ENCODE measurements at places on chromosomes 5 and 9. TPM values are rescaled to one million over a fixed set of nuclear protein-coding genes. Genes with fewer than 3 reads are reported as not detected.

GRCh38 chr9:116166713-116167112 lies 13.1 kb downstream of the PAPPA start:
- no peak for DNase-seq

DNA sequence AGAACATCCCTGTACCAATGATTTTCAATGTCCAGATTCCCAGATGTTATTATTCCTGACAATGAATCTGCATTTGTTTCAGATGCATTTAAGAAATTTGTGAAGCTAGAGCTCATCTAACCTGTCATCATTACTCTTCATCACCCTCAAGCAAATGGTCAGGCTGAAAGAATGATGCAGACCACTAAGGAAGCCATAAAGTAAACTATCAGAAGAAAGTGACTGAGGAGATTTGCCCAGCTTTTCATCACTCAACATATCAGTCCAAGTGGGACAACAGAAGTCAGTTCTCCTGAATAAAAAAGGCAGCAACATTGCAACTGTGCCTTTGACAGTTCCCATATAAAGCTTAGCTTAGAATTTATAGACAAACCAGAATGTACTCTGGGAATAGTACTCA lies 419.9 kb downstream of the PDE4D start:
- DNase-seq = no peak

DNA sequence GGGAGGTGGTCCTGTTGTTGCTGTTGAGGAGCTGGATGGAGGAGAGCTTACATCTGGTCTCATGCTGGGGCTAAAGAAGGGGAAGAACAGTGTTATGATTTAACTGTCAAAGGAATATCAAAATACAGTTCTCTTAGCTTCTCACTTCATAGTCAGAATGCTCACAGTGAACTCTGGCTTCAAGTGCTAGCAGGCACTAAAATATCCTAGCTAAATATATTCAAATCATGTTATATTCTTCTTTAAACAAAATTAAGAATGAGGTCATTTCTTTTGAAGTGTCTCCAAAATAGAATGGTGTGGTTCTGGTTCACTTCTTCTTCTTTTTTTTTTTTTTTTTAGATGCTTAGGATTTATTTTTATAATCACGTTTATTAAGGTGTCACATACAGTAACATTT lies 89.4 kb downstream of the NR3C1 start:
- DNase-seq = no peak

Gene PCDHB11
- polyA plus RNA-seq = not detected

GRCh38 chr9:8036914-8037524 lies 237.4 kb upstream of the DMAC1 start:
- no peak for DNase-seq

- DNase-seq = no peak
Observed at GRCh38 chr9:81855538-81855937, 72.7 kb upstream of the SPATA31D4 start.

GRCh38 chr5:178279026-178279722 lies 46.6 kb upstream of the PHYKPL start:
- DNase-seq = no peak

- no peak for DNase-seq
Observed at GRCh38 chr9:38108326-38108725, 39.3 kb upstream of the SHB start.

DNA sequence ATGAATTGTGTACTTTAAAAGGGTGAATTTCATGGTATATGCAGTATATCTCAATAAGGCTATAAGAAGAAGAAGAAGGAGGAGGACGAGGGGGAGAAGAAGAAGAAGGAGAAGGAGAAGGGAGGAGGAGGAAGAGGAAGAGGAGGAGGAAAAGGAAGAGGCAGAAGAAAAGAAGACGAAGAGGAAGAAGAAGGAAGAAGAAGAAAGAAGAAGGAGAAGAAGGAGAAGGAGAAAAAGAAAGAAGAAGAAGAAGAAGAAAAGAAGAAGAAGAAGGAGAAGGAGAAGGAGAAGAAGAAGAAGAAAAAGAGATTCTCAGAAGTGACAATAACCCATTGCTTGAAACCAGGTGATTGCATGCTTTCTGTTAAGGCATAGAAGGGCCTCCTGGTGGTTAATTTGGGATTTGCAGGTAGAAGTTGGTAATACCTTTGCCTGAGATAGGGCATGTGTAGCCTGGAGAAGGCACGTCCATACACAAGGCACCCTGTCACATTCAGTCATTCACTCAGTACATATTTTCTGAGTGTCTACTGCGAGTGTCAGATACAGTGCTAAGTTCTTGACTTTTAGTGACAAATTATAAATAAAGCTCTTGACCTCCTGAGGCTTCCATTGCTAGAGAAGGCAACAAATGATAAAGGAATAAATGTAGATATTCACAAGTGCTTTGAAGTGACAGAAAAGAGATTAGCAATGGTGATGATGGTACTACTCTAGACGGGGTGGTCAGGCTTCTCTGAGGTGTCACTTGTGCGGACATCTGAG lies 231.3 kb downstream of the NPR3 start:
- no peak for DNase-seq

DNA sequence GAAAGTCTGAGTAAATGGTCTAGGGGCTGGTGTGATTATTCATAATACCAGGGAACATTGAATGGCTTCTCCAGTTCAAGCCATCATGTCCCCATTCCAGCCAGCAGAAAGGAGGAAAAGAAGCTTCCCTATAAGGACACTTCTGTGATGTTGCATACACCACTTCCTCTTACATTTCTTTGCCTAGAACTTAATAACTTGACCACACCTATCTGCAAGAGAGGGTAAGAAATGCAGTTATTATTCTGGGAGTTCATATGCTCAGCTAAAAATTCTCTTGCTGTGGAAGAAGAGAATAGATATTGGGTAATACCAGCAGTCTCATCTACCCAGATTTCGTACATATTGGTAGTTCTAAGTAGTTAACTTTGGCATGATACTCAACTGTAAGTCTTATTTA lies 166.1 kb downstream of the SLC28A3 start:
- DNase-seq = no peak

DNA sequence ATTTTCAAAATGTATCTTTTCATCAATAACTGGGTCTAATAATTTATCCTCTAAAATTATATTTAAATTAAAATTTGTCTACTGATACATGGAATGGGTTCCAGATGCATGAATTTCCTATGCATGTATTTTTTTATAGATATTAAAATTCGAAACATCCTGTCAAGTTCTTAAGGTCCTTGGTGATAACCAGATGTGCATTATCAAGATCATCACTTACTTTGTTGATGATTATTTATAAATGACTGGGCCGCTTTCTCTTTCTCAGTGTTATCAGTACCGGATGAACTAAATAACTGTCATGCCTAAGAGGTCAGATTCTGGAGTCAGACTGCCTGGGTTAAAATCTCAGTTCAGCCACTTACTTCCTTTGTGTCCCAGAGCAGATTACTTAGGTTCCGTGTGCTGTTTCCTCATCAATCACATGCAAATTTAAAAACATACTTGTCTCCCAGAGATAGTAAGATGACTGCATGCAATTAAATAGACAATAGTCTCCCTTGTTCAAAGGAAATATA lies 124.3 kb downstream of the TEX10 start:
- no peak for DNase-seq

DNA sequence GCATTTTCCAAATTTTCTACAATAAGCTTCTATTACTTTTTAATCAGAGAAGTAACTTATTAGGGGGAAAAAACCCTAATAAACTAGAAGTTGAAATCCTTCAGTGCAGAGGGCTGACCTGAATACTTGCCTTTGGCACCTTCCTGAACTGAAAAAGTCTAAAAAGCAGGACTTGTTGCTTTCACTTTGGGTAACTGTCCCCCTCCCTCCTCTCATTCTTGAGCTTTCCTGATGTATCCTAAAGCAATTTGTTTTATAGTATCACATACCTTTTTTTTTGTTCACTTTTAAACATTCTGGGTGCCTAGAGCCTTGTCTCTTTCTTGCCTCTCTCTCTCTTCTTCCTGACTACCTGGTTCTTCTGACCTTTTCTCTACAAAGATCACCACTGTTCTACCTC lies 64.0 kb upstream of the ERBIN start:
- DNase-seq = no peak

DNA sequence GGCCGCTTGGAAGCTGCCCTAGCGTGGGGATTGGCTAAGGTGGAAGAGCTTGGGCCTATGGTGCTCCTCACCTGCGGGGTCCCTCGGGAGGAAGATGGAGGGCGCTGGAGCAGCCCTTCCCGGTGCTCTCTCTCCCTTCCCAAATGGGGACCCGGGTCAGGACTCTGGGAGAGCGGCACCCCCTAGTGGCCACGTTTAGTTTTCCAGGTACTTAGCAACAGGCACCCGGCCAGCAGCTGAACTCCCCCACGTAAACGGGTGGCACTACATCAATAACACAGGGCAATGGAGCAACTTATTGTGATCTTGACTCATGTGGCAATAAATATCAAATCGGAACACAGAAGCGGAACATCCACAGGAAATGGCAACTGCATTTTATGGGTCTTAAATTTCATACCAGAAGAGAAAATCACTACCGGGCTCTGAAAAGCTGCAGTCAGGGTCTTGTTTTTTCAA lies 316.6 kb downstream of the AGTPBP1 start:
- DNase-seq = peak; percentile 12
